ENCODE measurements at places on chromosomes 7 and 10. TPM values are rescaled to one million over a fixed set of nuclear protein-coding genes. Genes with fewer than 3 reads are reported as not detected.

GRCh38 chr7:141946796-141947195 is at the start of gene CLEC5A:
TSS of gene CLEC5A (minus strand) at chr7:141946974. CDS start at chr7:141946292, 682 bp downstream.
- no peak for DNase-seq

DNA sequence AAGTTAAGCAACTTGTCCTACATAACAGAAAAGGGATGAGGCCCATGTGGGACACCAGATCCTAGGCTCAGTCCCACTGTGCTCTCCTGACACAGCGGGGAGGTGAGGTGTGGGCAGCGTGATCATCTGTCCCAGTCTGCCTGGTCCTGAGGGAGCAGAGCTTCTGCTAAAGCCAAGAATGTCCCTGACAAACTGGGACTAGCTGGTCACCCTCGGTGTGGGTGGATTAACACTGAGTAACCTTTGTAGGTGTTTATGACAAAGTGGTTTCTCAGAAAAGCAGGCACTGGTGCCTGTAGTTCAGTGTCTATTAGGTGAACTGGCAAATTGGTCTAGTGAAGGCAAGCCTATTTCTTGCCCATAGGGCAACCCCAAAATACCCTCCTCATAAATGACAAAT is 127.8 kb upstream of the HABP2 start:
- no peak for DNase-seq

DNA sequence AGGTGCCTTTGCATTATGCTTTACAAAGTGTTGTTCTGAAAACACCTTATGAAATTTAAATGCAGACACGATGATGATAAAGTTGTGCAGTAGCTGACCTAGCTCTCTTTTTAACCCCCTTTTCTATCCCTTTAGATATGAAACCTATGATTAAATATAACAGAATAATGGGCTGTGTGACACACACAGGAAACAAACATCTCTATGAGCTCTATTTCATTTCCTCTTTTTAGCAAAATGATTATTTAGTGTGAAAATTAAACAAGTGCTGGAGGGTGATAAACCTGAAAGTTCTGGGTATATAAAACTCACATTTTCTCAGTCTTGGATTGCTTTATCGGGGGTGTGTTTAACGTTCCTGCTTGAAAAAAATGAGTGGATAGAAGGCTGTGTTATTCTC is 1310.5 kb upstream of the CELF2 start:
- no peak for DNase-seq

CPN1 gene
- total RNA-seq = not detected

THSD7A gene
- total RNA-seq = 5.9 TPM

Data from Calu3 (cell line).